ENCODE measurements at places on chromosomes 11 and 22.
A peak's percentile ranks its signal among the peaks of the same experiment; 100 is the strongest.

- no peak for DNase-seq
Observed at GRCh38 chr22:32804531-32805360, 3.2 kb downstream of the TIMP3 start.

DNA sequence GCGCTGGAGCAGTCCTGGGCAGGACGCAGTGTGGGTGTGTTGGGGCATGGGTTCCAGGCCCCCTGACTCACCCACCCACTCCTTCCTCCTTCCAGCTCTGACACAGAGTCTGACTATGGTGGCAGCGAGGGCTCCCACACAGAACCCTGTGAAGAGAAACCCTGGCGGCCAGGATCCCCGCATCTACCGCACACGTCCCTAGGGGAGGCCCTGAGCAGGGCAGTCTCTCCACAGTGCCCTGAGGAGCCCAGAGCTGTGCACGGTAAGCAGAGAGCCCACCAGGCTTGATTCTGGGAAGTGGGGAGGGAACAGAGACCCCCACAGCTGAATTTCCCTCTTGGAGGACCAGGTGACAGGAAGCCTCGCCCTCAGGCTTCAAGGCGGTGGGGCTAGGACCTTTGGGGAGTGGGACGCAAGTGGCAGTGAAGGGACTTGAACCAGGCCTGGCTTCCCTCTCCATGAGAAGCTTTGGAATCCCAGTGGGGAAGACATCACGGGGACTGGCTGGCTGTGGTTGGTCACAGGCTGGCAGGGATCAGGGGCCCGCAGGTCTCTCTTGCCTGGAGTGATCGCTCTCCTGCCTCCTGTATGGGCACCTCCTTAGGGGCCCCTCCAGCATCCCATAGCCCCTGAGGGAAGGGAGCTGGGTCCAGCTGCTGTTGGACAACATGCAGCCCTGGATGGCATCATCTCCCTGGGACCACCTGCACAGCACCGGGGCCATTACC lies 96.4 kb upstream of the PARVA start:
- no peak for DNase-seq

GRCh38 chr22:49734882-49735281 lies 92.8 kb downstream of the BRD1 start:
- no peak for DNase-seq

GRCh38 chr11:118910309-118911112 lies 15.2 kb downstream of the BCL9L start:
- DNase-seq, result no peak

DNA sequence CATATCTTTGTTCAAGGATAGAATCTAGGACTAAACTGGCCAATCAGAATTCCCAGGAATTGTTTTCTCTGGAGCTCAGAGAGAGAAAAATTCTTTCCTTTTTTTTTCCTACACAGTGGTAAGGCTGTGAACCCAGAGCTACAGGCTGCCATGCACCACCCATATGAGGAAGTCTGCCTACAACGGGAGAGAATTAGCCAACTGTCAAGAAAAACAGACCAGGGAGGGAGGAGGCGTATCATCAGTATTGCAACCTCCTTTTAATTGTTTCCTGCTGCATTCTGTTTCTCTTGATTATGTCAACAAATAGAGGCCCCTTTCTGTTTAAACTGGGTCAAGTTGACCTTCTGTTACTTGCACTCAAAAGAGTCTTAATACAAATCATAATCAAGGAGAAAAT lies 176.5 kb upstream of the UBASH3B start:
- DNase-seq, result no peak

- DNase-seq, result no peak
Observed at GRCh38 chr22:47190957-47191670, 428.7 kb downstream of the TBC1D22A start.

DNA sequence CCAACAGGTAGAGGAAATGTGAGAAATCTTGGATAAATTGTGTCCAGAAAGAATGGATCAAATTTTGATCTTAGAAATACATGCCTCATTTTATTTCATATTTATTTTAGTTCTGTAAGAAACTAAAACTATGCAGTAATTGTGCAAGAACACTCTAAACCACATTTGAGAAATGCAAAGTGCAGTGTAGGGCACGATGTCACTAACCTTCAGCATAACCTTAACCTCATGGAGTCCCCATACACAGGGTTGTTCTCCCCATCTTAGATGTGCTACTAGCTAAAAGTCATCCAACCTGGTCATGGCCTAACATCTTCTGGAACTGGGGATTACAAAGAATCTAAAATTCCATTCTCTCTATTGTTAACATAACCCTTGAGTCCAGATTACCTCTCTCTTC lies 48.4 kb upstream of the ARHGAP42 start:
- no peak for DNase-seq

DNA sequence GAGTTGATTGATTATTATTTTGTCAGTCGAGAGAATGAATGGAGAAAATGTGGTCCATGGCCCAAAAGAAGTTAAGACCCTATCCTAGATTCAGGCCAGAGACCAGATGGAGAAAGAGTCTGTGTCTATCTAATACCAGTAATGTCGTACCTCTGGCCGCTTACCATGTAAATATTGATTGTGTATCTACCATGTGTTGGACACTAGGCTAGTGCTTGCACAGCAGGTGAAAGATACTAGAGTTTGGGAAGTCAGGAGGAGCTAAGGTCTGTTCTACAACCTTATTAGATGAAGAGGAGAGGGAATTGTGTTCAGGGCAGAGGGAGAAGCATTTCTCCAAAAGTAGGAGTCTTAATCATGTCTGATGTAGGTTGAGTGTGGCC lies 31.8 kb downstream of the PIK3IP1 start:
- DNase-seq, result no peak

DNA sequence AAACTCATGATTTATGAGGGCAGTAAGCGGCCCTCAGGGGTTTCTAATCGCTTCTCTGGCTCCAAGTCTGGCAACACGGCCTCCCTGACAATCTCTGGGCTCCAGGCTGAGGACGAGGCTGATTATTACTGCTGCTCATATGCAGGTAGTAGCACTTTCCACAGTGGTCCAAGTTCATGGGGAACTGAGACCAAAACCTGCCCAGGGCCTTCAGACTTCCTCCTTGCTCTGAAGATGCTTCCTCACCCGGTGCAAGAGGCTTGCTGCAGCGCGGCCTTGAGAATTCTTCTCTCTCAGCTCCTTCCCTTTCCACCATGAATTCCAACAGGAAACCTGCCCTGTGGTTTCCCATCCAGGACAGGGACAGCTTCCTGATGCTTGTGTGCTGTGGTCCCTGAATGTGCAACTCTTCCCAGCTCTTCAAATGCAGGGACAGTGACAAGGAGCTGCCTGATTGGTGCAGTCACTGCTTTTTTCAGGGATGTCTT lies 53.9 kb downstream of the GGTLC2 start:
- peak; percentile 51 for DNase-seq

DNA sequence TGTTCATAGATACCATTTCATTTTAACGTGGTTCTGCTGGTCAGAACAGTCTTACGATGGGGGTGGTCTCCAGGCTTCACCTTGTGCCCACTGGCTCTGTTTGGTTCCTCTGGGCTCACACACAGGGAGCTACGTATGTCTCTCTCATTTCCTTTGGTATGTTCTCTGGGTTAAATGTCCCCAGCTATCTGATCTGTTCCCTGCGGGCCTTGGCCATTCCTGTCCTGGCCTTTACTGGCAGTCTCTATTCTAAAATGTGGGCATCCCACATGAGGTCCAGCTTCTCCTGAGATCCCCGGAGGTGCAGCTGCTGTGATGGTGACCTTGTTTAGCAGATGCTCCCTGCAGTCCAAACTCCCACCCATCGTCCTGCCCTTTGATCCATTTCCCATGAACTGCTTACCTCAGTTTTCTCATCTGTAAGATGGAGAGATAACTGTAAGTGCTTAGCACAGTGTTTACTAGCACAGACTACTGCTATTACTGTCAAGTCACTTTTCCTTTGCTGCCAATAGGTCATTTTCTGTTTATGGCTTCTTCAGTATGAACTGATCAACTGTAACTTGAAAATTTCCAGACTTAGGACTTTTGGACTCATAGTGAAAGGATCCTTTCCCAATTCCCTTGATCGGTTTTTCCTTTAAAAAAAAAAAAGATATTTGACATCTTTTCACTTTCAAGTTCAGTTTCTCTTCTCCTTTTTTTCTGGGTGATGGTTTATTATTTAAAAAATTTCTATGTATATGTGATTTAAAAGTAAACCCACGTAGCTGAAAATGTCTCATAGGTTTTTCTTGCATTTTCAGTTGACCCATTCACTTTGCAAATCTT lies 92.9 kb downstream of the PTPRJ start:
- DNase-seq, result no peak

DNA sequence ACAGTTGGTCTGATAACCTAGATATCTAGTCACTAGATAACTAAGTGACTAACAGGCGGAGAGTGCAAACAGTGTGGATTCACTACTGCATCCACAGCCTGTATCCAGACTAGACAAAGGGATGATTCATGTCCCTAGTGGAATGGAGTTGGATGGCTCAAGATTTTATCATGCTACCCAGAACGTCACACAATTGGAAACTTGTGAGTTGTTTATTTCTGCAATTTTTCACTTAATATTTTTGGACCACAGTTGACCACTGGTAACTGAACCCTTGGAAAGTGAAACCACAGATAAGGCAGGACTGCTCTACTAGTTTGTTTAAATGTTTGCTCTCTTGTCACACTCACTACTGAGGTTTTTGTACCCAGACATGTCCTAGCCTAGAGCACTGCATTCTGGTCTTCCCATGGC lies 76.0 kb downstream of the UBASH3B start:
- DNase-seq, result no peak

DNA sequence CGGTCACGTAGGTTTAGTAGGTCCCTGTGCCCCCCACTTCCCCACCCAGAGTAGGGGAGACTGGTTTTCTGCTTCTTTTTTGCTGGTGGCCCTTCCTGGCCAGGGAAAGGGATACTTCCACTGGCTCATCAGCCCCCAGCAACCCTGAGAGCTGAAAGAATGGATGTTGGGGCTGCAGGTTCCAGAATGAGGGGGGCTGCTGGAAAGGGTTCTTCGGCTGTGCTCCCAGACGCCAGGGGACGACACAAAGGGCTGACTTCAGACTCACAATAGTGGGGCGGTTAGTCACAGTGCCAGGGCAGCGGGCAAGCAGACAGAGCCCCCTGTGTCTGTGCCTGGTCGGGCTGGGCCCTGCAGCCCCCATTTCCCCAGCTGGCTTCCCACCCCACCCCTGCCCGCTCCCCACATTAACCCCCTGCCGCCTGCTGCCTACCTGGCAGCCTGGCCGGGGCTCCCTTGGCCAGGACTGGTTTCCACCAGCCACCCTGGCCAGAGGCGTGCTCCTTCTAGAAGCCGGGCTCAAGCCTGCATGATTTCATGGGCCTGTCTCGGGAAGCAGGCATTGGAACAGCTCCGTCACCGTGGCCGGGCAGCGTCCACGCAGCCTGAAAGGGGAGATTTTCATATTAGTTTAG lies 79.1 kb upstream of the WNT7B start:
- DNase-seq, result no peak

- DNase-seq, result no peak
Observed at GRCh38 chr11:130160498-130161155, 1.0 kb downstream of the ST14 start.

- peak; percentile 20 for DNase-seq
Observed at GRCh38 chr11:42770444-42771065, 541.2 kb upstream of the API5 start.

GRCh38 chr22:28999919-29000556 lies 61.6 kb downstream of the C22orf31 start:
- DNase-seq, result no peak

DNA sequence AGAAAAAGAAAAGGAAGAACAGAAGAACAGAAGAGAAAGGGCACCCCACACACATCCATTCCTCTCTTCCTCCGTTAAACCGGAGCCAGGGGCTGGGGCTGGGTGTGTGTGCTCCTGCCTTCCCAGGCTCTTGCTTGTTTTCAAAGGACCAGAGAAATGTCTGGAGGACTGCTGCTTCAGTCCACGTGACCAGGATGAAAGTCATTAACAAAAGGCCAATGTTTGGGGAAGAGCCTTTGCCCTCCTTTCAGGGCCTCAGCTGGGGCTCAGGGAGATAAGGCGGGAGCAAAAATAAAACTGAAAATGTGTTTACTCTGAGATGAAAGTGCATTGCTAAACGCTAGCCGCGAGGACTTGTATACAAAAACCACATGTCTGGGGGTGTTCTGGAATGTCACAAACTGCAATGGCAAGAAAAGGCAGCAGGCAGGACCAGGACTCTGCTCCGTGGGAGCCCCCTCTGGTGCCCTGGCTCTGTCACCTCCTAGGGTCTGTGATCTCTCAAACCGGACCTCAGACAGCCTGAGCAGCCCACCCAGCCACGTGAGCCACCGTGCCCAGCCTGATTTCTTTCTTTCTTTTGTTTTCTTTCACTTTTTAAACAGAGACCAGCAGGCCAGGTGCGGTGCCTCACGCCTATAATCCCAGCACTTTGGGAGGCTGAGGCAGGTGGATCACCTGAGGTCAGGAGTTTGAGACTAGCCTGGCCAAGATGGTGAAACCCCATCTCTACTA lies 31.6 kb upstream of the MYH9 start:
- no peak for DNase-seq

- DNase-seq, result no peak
Observed at GRCh38 chr11:45553383-45553936, 112.0 kb downstream of the CHST1 start.

GRCh38 chr11:6900327-6900999 lies 8.2 kb upstream of the OR2D2 start:
- DNase-seq, result no peak

DNA sequence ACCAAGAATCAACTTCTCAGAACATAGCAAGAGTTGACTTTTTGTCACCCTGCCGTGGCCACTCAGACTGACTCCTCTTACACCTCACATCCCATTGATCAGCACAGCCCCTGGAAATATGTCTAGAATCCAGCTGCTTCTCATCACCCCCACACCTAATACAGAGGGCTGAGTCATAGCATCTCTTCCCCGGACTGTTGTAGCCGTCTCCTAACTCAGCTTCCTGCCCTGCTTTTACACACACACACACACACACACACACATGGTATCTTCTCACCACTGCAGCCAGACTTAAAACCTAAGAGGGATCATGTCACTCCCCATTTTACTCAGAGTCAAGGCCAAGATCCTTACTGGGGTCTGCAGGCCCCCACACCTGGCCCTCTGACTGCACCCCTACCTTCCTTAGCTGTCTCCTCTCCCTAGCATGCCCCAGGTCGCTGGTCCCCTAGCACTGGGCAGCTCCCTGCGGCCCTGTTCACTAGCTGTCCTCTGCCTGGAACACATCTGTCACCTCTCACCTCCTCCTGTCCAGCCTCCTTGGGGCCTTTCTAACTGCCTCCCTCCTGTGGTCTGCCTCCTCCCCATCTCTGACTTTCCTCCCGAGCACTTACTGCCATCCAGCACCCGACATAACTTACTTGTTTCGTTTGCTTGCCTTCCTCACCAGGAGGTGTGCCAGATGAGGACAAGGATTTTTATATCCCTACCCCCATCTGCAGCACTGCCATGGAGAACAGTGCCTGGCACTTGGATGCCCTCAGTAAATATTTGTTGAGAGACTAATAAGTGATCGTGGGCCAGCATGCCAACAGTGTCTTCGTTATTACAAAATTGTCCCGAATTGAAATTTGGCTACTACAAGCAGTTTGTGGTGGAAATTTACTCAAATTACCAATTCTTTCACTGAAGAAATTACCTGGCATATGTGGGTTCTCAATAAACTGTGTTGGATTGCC lies 61.9 kb downstream of the BMAL1 start:
- no peak for DNase-seq

All from GM10248 (cell line).